ENCODE measurements at places on chromosomes 6 and 20.

- no peak for DNase-seq
Measured at GRCh38 chr6:118752803-118753202, 101.4 kb upstream of the CEP85L start.

DNA sequence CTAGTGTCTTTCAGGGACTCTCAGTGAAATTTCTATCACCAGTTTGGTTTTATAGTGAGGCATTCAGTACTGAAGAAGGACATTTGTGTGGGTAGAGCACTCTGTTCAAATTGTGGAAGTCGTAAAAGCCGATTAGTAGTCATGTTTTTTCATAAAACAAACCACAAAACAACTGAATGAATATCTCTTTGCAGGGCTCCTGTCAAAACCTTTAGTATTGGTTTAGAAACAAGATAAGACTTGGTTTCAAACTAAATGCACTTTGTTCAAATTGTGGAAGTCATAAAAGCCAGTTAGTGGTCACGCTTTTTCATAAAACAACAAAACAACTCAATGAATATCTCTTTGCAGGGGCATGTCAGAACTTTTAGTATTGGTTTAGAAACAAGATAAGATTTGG lies 23.8 kb downstream of the ADGRF4 start:
- no peak for DNase-seq

DNA sequence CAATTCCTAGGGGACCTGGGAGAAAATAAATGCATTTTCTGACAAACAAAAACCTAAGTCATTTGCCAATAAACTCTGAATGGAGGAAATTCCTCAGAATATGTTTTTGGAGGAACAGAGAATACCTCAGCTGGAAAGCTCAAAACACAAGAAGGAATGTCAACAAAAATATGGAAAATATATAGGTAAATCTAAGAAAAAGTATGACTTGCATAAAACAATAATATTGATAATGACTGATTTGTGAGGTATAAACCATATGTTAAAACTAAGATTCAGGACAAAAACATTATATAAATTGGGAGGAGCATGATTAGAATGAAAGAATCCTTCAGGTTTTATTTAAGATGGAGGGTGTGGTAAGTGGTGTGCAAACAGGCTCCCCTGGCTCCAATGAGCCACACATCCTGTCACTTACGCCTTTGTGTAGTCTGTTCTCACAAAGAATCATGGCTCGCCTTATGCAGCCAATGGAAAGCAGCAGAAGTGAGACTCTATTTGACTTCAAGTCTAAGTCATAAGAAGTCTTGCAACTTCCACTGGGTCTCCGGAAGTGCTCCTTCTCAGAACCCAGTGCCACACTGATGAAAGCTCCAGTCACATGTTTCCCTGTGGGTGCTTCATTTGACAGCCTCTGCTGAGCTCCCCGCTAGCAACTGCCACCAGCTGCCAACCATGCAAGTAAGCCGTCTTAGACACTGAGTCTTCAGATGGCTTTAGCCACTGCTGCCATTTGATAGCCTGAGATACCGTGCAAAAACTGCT lies 8.1 kb downstream of the CFAP61 start:
- DNase-seq, result no peak

DNA sequence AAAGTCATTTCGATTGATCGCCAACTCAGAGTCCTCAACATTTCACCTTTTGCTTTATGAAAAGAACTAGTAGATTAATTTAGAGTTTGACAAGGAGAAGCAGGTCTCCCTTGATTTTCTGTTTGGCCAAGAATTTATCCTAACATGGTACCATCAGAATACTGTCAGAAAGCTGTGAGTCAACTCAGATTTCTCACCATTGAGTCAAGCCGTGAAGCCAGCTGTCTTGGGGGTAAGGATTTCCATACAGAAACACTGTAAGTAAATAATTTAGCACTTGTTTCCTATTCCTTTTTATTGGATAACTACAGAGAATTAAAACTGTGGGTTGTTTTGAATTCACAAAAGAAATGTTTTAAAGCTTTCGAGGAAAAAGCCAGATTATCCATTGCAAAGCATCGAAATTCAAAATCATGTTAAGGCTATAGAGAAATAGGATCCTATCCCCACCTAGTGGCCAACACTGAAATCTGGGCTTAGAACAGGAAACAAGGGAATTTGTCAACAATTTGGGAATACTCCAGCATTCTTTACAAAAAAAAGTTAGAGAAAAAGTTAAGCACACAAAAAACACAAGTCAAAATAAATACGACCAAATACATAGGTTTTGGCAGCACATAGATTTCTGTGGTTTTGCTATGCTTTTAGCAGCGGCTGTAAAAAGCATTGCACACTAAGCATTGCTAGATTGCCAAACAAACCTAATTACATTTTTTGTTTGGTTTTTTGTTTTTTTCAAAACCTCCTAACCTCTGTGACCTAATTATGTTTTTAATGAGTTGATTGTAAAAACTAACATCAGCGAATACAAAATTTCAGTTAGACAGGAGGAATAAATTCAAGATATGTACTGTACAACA lies 44.2 kb downstream of the COL11A2 start:
- DNase-seq, result peak; percentile 45

GRCh38 chr6:136726837-136727557 lies 65.3 kb downstream of the MAP3K5 start:
- DNase-seq, result no peak

GRCh38 chr6:144264270-144265060 lies 20.7 kb upstream of the UTRN start:
- DNase-seq, result no peak

GRCh38 chr6:148422085-148422484 lies 79.4 kb downstream of the SASH1 start:
- DNase-seq, result peak; percentile 72

GRCh38 chr6:107209406-107210305 lies 94.3 kb upstream of the BEND3 start:
- DNase-seq, result no peak

DNA sequence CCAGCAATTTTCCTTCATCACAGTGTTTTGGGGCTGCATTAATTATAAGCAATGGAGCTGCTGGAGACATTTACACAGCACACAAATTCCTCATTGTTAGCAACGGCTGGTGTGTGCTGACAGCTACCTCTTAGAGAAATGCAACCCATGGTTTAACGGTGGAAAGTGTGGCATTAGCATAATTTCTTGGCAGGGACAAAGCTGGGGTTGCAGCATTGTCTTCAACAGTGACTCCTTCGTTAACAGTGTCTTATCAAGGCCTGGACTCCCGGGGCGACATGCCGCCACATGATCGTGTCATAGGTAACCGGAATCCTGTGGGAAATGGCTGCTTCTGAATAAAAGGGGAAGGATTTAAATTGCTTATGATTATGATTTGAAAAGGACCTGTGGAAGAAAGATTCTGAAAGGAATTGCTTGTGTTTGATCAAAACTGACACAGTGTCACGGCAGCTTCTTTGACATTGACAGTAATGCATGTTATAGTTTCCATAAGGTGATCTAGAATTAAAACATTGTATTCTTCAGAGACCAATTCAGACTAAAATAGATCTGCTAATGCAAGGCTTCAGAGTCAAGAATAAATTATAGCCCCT lies 128.0 kb downstream of the UST start:
- peak; percentile 73 for DNase-seq

- no peak for DNase-seq
Measured at GRCh38 chr6:2375443-2375842, 130.0 kb upstream of the GMDS start.

DNA sequence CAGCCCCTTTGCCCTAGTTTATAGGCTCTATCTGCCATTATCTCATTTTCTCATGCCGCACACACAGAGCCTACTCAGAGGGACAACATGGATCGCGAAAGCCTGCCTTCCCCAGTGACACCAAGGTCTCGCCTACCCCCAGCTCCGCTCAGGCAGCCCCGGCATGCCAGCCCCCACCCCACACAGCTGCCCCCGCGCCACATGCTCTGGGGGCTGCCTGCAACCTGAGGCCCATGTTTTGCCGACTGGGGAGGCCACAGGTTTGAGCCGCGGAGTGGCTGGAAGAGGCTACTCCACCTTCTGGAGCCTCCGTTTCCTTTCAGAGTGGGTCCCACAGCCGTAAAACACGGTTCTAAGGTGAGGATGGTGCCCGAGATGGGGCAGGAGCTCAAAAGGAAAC lies 102.1 kb downstream of the ASXL1 start:
- DNase-seq, result no peak

- DNase-seq, result peak; percentile 76
Measured at GRCh38 chr6:7727946-7728854, 2.3 kb downstream of the BMP6 start.

GRCh38 chr6:13274707-13275434 lies 53.5 kb downstream of the TBC1D7 start:
- no peak for DNase-seq

DNA sequence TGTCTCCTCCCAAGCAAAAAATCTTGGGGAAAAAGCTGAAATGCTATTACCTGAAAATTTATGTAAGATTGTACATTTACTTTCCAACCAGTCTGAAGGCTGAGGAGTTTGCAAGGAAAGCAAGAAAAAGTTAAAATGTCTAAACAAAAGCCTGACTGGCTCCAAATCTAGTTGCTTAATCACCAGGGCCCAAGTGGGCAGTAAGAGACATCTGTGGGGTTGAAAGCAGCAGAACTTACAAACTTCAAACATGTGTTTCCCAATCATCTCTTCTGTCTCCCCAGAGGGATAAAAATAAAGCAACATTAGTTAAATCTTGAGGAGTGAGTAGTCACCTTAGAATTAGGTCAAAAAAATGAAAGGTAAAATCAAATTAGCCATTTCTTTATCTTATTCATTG lies 98.6 kb downstream of the OGFRL1 start:
- DNase-seq, result no peak

DNA sequence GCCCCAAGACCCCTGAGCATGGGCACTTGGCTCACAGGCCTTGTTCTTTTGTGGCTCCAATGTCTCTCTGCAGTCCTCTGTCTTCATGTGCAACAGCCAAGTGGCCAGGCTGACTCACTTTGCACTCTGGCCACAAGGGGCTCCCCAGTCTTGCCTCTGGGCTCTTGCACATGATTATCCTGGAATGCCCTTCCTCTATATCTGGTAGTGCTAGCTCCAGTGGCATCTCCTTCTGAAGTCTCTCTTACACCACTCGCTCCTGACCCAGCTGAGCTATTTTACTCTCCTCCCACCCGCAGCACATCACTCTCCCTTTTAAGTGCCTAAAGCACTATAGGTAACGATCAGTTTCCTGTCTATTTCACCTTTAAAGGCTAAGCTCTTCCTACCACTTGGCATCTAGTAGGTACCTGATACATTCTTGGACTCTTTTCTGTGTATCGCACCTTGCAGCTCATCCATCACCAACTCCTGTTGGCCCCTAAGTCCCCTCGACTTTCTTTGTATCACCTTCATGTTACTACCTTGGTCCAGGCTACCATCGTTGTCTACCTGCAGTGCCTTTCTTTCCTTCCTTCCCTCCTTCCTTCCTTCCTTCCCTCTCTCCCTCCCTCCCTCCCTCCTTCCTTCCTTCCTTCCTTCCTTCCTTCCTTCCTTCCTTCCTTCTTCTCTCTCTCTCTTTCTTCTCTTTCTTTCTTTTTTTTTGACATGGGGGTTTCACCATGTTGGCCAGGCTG lies 211.9 kb upstream of the RNF24 start:
- DNase-seq, result no peak

- DNase-seq, result no peak
Measured at GRCh38 chr6:128508588-128509296, 11.7 kb downstream of the PTPRK start.

DNA sequence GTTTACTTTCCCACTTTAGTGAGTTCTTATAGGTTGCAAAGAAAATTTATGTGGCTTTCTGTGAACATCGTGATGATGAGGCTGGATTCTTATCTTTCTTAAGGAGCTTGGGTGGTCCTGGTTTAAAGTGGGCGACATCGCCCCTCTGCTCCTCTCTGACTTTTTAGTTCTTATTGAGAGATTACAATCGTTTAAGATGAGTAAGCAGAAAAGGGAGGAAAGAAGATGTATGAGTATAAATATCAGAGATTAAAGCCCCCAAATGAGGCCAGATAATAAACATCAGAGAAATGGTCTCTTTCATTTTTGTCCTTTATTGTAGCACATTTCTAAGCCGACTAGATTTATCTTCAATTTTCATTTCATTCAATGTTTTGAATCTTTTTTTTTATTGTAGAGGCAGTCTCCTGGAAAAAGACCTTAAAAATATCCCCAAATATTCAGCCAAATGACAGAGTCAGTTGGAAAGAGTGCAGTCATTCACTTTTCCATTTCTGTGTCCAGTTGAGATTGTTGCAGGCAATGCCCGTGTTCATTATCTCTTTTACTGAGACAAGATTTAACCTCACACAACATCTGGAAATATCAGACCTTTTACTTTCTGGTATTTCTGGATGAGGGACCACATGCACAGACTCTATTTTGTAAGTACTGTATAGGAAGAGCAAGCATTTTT lies 62.0 kb upstream of the PDE7B start:
- DNase-seq, result no peak

DNA sequence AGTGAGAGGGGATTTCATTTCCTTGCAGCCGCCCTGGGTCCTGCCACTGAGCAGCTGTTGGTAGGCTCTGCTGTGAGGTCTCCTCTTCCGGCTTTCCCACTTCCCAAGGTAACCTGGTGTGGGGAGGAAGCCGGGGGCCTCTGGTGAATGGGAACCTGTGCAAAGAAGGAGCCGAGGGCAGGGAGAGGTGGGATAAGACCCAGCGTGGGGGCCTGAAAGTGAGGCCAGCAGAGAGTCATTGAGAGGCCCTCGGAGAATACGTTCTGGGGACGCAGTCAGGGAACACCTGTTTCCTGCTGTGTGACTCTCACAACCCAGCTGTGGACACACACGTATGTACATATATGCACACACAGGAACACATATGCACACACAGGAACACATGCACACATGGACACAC lies 100.7 kb downstream of the CDH26 start:
- no peak for DNase-seq

DNA sequence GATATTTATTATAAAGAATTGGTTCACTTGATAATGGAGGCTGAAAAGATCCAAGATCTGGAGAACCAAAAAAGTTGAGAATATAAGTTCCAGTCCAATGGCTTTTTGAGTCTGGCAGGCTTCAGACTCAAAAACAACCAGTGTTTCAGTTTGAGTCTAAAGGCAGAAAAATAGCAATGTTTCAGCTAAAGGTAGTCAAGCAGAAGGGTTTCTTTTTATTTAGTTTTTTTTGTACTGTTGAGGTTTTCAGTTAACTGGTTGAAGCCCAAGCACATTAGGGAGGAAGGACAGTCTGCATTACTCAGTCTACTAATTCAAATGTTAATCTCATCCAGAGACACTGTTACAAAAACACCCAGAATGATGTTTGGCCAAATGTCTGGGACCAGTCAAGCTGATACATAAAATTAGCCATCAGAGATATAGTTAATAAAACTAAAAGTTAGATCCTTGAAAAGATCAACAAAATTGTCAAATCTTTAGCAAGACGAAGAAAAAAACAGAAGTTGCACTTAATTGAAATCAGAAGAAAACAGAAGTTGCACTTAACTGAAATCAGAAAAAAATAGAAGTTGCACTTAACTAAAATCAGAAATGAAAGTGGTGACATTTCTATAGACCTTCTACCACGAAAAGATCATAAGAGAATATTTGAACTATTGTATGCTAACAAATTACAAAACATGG lies 980.3 kb upstream of the FLRT3 start:
- no peak for DNase-seq

DNA sequence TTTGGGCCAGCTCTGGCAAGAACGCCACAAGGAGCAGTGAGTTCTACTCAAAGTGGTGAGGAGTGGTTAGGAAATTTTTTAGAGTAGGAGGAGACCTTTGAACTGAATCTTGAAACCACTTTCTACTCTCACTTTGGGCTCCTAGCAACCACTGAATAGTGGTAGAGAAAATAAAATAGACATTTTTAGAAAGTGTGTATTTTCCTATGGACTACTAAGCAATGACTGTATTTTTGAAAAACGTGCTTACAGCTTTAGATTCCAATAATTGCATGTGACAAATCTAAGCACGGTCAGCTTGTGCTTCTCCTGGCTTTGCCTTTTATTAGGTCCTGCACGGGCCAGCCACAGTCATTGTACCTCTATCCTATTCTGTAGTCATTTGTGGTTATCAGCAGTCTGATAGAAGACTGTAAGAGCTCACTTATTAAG lies 8.7 kb upstream of the IFNGR1 start:
- no peak for DNase-seq
